Activated CD4-positive, alpha-beta T cell treated with anti-CD3 and anti-CD28 coated beads, Interleukin-2, amount 10 ng/mL, durations not matched to agents 7 days and 5 days (primary cell): ENCODE measurements at places on chromosomes 2 and 18.

DNA sequence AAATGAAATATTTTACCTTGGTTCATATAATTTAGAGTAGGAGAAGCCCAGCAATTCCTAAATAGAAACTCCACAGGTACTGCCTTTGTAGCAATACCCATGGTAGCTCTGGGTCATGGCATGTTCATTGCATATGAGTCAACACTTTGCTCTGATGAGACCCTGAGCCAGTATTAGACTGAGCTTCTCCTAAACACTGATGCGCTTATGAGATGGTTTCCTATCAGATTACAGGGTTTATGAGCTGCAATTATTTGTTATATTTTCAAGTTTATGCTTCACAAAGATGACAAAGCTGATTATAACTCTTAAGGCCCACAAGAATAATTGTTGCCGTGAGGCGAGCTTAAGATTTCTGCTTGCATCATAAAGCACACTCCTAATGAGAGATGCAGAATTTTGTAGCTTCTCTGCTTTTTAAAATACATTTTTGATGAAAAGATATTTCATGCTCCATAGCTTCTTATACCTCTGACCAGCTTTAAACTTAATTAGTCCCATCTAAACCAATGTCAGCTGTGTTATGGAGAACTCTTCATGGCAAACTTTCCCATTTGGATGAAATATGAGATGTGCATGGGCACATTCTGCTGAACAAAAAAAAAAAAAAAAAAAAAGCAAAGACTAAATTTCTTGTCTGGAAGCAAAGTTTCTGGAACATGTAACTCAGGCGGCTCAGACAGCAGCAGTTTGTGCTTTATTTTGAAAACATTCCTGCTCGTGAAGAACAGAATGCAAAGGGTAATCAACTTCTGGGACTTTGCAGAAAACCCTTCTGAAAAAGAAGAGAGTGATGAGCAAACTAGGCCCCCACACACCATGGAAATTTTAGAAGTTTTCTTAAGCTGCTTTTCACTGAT, 162.6 kb downstream of the KCNE4 start:
- no peak for DNase-seq

DNA sequence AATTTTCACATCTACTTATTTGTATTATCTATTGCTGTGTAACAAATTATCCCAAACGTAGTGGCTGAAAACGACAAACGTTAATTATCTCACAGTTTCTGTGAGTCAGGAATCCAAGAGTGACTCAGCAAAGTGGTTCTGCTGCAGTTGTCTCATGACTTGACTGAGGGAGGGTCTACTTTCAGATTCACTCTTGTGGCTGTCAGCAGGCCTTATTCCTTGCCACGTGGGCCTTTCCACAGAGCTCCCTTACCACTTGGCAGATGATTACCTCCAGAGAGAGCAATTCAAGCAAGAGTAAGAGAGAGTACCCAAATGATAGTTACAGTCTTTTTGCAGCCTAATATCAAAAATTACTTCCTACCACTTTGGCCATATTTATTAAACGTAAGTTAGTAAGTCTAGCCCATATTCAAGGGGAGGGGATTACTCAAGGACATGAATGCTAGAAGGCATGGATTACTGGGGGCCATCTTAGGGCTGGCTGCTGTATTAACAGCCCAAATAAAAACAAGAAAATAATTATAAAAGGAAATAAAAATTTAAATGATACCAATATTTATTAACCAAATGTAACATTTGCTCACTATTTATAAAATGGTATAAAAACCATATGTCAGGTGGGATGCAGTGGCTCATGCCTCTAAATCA, 48.7 kb upstream of the NBEAL1 start:
- peak; percentile 25 for DNase-seq

GRCh38 chr2:232700154-232700553, 3.0 kb downstream of the GIGYF2 start:
- no peak for DNase-seq

- peak; percentile 11 for DNase-seq
Observed at GRCh38 chr18:9474108-9474982, 968 bp upstream of the RALBP1 start.

GRCh38 chr18:70421471-70422390, 132.9 kb downstream of the SOCS6 start:
- DNase-seq, result no peak

- no peak for DNase-seq
Observed at GRCh38 chr18:6591491-6591890, 138.0 kb upstream of the ARHGAP28 start.

- peak; percentile 88 for DNase-seq
Observed at GRCh38 chr2:113876503-113877387, 13.1 kb upstream of the ACTR3 start.

- DNase-seq, result no peak
Observed at GRCh38 chr18:11368020-11368419, 218.7 kb upstream of the PIEZO2 start.

GRCh38 chr2:1717113-1717512, 27.2 kb downstream of the PXDN start:
- DNase-seq, result no peak

GRCh38 chr18:60292186-60292585, 80.4 kb downstream of the MC4R start:
- DNase-seq, result no peak

DNA sequence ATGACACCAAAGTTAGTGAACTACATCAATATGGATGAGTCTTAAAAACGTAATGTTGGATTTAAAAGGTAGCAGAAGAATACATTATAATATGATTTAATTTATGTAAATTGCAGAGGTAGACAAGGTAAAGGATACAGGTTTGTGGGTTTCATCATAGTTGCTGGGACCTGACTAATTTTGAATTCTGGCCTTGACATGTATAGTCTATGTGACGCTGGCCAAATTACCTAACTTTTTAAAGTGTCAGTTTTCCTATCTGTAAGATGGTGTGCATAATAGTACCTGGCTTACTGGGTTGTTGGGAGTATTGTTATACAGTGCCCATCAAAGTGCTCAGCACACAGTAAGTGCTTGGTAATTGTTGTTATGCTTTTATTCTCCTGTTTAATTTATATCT, 34.5 kb downstream of the GALNT1 start:
- DNase-seq, result no peak

DNA sequence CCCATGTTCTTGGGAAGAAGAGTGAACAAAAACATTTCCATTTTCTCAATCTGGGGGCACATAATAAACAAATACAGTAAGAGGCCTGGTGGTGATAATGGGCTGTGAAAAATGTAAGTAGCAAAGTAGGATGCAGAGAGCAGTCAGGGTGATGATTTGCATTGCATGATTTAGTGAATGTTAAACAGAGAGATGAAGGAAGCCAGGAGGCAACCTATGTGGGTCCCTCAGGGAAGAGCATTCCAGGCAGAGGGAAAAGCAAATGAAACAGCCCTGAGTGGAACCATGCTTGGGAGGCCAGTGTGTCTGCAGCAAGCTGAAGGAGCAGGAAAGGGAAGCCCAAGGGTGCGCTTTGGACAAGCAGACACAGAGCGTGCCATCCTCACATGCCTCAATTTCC, 5.4 kb downstream of the VIT start:
- no peak for DNase-seq

GRCh38 chr2:239667431-239667985, 266.7 kb upstream of the HDAC4 start:
- no peak for DNase-seq

DNA sequence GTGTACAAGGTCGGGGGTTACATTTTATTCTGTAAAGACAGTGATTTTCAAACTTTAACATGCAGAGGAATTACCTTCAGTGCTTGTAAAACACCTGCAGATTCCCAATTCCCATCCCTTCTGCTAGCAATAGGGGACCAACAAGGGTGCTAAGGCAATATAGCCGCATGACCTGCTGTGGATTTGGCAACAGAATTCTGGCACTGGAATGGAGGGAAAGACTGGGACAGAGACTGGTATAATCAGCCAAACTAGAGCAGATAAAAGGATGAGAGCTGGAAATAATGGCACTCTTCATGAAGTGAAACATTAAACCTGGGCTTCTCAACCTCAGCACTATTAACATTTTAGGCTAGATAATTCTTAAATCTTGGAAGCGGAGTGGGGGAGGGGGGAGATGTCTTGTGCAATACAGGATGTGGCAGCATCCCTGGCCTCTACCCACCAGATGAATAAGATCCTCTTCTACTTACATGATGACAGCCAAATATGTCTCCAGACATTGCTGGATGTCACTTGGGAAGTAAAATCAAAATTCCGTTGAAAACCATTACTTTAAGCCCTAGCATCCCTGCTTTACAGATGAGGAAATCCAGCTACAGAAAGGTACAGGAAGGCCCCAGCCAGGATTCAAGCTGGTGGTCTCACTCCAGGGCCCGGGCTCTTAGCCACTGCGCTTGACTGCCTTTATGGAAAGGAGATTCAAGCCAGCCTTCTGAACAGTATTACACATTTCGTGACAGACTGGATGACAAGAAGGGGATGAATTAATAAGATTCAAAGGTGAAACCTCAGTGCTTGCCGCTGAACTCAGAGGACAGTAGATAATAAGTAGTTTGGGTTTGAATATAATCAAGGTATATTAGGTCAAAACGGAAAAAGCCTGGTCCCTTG, 1.7 kb downstream of the EVA1A start:
- DNase-seq, result no peak
